Activated naive CD4-positive, alpha-beta T cell (primary cell): ENCODE measurements at places on chromosomes 6 and 20.

- no peak for DNase-seq
These were observed 40.9 kb upstream of the KIF13A start for GRCh38 chr6:18028332-18028731.

GRCh38 chr6:20841806-20842205, 307.5 kb downstream of the CDKAL1 start:
- DNase-seq = no peak

DNA sequence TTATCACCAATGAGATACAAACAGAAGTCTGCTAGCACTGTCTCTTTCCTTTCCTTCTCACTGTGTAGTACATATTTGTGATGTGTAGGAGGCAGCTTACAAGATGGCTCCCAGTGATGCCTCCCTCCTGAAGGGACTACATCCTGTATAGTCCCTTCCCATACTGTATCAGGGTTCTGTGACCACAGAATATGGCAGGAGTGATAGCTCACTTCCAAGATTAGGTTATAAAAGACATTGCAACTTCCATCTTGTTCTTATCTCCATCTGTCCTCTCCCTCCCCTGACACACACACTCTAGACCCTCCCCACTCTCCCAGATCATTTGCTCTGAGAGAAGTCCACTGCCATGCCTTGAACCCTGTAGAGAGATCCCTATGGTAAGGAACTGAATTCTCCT, 38.0 kb downstream of the SESN1 start:
- no peak for DNase-seq

DNA sequence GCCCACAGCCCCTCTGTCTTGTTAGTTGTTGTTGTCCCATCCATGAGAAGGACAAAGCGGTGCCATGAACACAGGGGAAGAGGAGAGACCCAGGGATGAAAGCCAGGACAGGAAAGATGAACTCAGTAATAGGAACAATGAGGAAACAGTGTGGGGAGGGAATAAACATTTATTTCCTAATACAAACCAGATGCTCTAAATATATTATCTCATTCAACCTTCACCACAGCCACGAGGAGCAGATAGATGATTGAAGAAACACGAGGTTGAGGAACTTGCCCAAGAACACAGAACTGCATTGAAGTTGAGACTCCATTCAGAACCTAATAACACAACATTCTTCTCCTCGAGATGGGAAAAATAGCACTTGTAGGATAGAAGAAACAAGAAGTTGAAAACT, 53.0 kb upstream of the AIG1 start:
- DNase-seq = no peak
